Epithelial cell of prostate (primary cell): ENCODE measurements at places on chromosomes 7 and 10.

DNA sequence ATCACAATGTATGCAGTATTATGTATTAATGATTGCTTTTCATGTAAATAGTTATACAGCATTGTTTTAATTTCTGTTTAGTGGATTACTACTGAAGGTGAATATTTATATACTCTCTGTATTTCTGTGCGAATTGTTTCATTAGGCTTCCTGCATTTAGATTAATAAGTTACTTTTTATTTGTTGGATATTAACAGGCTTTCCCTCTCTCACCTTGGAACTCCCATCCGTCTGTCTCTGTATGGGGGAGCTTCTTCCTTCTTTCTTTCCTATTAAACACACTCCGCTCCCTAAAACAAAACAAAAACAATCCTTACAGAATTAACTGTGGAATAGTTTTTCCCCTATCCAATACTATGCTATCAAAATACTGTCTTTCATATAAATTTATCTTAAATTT is 205.1 kb downstream of the CACNB2 start:
- no peak for DNase-seq

DNA sequence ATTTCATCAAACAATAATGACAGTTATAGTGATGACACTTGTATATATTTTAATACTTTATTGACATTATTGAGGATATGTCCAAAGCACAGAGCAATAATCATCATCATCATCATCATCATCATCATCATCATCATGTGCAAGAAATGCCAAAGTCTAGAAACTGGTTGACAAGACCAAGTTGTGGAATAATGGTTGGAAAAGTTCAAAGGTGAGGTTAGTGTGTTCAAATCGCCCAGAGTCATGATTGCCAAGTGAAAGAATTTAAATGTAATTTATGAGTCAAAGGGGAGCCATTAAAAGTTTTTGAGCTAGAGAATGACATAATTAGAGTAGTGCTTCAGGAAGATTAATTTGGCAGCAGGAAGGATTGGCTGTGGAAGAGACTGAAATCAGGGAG is 852.4 kb downstream of the SORCS1 start:
- no peak for DNase-seq

DNA sequence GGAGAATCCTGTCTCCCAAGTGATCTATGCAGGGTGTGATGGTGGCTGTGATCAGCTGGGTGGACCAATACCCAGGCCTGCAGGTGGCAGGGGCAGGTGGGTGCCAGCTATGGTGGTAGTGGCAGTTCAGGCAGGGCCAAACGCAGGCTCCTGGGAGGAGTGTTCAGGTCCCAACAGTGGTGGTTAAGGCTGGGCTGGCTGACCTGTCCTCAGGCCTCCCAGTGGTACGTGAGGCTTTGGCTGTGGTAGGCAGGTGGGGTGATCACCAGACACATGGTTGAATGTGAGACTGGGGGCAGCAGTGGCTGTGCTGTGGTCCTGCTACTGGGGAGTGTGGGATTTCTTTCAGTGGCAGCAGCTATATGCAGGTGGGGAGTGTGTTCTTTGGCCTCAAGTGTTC is 126.7 kb upstream of the STARD3NL start:
- DNase-seq = no peak

GRCh38 chr10:3671386-3671955 is 113.5 kb downstream of the KLF6 start:
- no peak for DNase-seq

- DNase-seq = no peak
These were observed 11.8 kb upstream of the ZMIZ2 start for GRCh38 chr7:44736896-44737295.

- DNase-seq = no peak
These were observed 18.4 kb upstream of the HABP2 start for GRCh38 chr10:113534423-113534822.

DNA sequence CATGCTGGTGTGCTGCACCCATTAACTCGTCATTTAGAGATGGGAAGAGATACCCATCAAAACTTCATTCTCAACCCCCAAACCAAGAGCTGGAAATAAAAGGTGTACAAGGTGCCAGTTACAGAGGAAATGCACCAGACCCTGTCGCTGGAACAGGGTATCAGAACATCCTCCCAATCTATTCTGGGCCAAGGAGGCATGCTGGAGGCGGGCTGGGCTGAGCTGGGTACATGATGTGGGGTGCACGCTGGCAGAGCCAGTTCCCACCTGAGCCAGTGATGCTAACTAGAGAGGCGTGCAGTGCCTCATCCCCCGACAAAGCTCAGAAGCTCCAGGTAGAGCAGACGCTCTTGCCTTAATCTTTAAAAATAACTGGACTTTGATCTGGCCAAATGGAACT is 70.1 kb downstream of the NPSR1 start:
- no peak for DNase-seq

- DNase-seq = no peak
These were observed 93.7 kb upstream of the HECTD2 start for GRCh38 chr10:91316486-91316885.

GRCh38 chr10:87551326-87551725 is 46.6 kb downstream of the MINPP1 start:
- no peak for DNase-seq

- DNase-seq = no peak
These were observed 56.0 kb upstream of the CTTNBP2 start for GRCh38 chr7:117929237-117929636.

DNA sequence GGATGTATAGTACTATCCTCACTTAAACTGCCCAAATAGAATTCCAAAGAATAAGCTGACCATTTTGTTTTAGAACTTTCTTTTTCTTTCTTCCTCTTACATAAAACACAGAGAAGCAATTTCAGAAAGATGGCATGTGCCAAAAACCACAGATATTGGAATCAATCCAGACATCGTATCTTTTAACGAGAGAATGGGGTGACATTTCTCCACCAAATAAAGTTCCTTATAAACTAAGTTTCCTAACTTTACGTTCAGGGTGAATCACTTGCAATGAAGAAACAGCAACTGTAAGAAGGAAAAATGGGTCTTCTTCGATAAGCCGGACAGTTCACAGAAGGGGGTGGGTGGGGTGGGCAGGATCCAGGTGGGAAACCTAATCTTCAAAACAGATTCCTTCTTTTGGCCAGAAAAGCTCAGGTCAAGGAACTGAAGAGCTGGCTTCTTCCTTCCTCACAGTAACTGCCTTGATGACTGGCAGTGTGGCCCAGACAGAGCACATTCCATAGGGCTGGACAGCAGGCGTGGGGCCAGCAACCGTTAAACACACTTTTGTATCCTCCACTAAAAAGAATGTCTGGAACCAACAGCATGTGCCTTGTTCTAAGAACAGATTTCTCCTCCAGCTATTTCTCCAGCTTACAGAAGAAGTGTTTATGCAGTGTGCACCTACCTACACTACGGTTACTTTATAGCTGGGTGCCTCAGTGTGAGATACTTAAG is 31.5 kb downstream of the CREB3L2 start:
- no peak for DNase-seq

GRCh38 chr10:55263327-55263726 is 462.3 kb upstream of the PCDH15 start:
- no peak for DNase-seq

DNA sequence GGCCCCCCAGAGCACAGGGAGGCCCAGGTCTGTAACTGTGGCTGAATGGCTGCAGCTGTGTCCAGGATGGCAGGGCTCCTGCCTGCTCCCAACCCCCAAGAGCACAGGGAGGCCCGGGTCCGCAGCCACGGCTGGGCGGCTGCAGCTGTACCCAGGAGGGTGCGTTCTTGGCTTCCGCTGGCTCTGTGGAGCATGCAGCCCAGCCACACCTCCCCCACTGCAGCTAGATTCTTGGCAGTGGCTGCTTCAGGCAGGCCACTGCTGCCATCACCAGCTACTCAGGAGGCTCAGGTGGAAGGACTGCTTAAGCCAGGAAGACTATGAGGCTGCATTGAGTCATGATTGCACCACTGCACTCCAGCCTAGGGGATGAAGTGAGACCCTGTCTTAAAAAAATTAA is 27.9 kb downstream of the C7orf25 start:
- DNase-seq = peak; percentile 52
